Esophagus mucosa (tissue), 1 donor: ENCODE measurements at places on chromosomes 6 and 20.

- no peak for ATAC-seq
Observed at GRCh38 chr20:38726804-38727606, 2.7 kb downstream of the SLC32A1 start.

DNA sequence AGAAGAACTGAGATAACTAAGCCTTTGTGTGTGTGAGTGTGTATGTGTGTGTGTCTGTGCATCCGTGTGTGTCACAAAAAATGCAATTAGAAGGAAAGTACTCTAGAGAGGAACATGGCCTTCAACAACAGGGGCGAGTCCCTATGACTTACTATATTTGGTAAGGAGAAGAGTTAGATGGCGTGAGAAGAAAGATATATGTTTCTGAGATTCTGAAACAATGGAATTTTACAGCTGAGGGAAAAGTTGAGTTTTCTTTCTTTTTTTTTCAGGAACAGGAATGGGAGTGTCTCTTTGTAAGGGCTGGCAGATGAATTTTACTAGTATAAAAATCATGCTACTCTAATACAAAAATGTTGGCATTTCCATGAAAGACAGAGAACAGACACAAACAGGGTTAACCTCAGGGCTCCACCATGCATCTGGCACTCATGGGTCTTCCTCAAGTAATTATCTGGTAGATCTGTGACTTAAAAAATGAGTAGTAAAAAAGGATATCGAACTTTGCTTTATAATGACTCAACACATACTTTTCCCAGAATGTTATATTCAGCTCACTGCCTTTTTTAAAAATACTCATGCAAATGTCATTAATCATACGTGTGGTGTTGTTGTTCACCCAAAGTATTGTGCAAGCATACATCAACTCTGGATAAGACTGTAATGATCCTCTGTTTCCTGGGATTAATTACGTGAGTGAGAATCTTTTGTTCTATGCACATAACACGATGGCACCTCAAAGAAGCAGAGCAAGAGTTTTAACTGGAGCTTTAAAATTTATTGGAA is 12.8 kb upstream of the SASH1 start:
- ATAC-seq = peak; percentile 96

GRCh38 chr6:125188037-125188436 is 34.5 kb downstream of the TPD52L1 start:
- ATAC-seq = no peak

DNA sequence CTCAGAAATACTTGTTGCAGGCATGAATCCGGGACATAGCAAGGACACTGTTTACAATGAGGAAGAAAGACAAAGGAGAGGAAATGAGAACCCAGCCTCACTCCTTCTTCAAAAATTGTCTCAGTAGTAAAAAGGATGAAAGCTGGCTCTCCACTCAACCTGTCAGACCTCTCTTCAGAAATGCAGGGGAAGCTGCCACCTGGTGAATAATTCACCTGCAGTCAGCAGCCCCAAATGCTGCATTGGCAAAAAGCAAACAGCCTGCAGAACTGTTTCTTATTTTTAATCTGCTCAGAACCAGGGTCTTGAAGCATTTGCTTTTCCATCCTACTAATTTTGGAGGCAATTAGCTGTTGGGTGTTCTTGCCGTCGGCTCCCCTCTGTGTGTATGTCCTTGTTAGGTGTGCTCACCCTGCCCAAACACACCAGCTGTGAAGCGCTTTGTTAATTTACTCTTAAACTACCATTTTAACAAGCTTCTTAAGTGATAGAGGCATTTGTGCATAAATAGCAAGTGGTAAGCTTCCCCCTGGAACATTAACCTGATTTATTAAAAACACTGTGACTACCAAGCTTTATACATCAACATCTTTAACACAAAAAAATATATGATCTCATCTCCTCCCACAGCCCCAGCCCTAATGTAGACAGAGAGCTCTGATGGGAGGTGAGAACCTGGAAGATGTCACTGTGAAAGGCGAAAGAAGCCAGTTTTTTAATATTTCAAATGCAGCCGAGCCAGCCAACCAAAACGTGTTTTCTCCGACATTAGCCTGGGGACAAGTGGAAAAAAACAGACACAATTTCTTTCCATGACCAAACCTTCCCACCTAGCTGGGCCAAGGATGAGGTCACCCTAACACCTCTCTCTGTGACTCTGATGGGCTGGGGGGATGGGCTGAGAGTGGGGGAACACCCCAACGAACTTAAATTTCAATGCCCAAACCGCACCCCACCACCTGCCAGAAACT is 451.0 kb upstream of the SULF2 start:
- no peak for ATAC-seq

DNA sequence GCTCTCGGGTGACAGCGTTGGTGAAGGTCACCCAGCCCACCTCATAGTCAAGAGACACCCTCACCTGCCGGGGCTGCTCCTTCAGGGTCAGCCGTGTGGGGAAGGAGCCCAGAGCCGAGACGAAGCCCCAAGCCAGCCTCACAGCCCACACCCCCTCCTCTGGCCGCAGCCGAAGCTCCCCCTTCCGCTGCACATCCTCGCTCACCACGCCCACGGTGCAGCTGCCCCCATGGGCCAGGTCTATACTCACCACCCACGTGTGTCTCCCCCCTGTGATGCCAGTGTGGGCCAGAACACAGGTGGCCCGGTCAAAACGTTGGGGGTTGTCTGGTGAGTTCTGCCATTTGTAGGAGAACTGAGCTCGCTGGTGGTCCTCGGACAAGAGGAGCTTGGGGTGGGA is 7.0 kb downstream of the TRIM10 start:
- no peak for ATAC-seq
